ENCODE measurements at places on chromosomes 2 and 18.

DNA sequence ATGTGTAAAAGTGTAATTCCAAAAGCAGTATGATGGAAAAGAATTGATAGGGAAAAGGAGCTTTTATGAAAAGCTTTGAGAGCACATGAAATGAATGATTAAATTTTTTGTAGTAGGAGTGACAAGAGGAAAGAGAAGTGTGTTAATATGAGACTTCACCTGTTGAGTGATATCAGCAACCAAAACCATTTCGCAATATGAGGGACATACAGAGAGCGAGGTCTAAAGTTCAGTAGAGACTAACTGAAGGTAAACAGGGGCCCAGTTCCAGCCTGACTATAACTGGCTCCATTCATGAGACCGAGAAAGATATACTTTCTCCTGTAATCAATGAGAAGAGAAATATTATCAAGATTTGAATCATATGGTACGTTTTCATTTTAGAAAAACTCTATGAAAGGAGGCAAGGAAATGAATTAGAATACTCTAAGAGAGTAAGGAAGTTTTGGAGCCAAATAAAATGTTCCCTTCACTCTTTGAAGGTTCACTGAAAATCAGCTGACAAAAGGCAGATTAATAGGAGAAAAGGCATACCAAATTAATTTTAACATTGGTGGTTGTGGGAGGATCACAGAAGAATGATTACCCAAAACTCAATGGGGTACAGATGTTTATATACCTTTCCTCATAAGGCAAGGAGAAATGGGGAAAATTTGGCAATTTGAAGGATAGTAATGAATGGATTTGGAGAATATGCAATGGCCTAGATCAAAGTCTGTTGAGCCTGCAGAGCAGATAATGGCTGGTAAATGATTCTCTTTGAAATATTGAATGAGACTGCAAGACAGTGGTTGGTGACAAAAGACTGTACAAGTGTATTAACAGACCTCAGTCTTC lies 932.2 kb downstream of the TDRD15 start:
- no peak for DNase-seq

GRCh38 chr2:27922842-27923241 lies 32.3 kb downstream of the BABAM2 start:
- DNase-seq: no peak

GRCh38 chr2:144876013-144876412 lies 356.1 kb upstream of the ZEB2 start:
- DNase-seq: no peak

GRCh38 chr2:122739732-122740593 lies 984.5 kb downstream of the TSN start:
- DNase-seq: no peak

GRCh38 chr2:45709137-45709536 lies 57.7 kb downstream of the PRKCE start:
- DNase-seq: no peak

DNA sequence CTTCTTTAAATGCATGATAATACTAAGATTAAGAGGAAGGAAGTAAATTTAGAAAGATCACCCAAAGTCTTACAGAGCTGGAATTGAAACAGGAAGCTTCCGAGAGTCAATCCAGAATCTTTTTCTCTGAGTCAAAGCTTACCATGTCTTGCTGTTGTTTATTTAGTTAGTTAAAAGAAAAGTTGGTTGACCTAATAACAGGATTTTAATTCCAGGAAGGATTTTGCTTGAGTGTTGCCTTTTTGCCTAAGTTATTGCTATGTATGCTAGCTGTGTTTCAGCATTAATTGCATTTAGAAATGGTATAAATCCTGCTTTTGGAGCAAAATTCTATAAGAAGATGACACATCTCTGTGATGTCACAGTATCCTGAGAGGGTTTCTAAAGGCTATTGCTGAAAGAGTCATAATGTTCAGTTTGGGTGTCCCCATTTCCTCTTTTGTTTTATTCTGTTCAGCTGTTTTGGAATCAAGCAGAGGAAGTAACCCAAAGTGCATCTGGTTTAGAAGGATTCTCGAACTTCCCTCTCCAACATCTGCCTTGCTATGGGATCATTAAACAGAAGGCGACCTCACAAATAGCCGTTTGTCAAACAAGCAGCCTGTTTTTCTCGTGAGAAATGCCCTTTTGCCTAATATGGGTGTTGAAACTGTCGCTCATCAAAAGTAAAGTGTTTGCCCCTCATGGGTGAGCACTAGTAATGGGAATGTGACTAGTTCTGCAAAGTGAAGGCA lies 271.5 kb upstream of the MMADHC start:
- DNase-seq: no peak

GRCh38 chr2:95042472-95043271 lies 17.2 kb downstream of the MAL start:
- DNase-seq: no peak

- DNase-seq: no peak
Observed at GRCh38 chr2:47935071-47935470, 28.8 kb upstream of the FBXO11 start.

DNA sequence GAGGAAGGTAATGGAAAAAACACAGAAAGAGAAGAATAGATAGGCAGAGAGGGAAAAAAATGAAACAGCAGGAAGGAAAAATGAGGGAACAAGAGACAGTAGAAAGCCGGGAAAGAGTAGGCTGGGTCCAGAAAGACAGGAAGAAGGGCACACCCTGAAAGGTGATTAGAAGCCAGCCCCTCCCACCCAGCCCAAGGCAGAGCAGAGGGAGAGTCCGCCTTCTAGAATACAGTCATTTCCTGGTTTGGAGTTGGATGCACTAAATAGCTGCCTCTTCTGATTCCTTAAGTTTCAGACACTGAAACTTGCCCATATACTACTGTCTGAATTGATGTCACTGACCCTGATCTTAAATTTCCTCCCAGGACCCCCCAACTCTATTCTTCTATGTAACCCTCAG lies 17.9 kb upstream of the DSG3 start:
- no peak for DNase-seq

Data from occipital lobe (tissue), 3 donors.